ENCODE measurements at places on chromosomes 12 and 14.

- H3K4me3 ChIP-seq = no peak overlapping the region
- H3K4me1 ChIP-seq = peaks cover 5% of the 10 kb centered on the region
- no peaks in the 10 kb centered on the region for H3K27me3 ChIP-seq
- DNase-seq = no peak
- no peaks in the 10 kb centered on the region for H3K36me3 ChIP-seq
Observed at GRCh38 chr14:32629236-32629635, 300.1 kb downstream of the AKAP6 start.

GRCh38 chr12:104680070-104680469 lies 223.3 kb downstream of the CHST11 start:
- no peak overlapping the region for H3K4me3 ChIP-seq
- H3K27ac ChIP-seq = no peak overlapping the region
- H3K36me3 ChIP-seq = no peaks in the 10 kb centered on the region
- H3K4me1 ChIP-seq = no peaks in the 10 kb centered on the region
- no peaks in the 10 kb centered on the region for H3K27me3 ChIP-seq

GRCh38 chr12:6958609-6959057 lies 7.5 kb downstream of the PTPN6 start:
- DNase-seq = no peak
- H3K4me1 ChIP-seq = peaks cover 26% of the 10 kb centered on the region
- no peaks in the 10 kb centered on the region for H3K36me3 ChIP-seq
- no peaks in the 10 kb centered on the region for H3K27me3 ChIP-seq

GRCh38 chr12:66352197-66352596 lies 49.9 kb downstream of the HELB start:
- H3K4me1 ChIP-seq = no peaks in the 10 kb centered on the region
- no peak overlapping the region for H3K4me3 ChIP-seq
- no peak overlapping the region for H3K27ac ChIP-seq
- no peak for DNase-seq

DNA sequence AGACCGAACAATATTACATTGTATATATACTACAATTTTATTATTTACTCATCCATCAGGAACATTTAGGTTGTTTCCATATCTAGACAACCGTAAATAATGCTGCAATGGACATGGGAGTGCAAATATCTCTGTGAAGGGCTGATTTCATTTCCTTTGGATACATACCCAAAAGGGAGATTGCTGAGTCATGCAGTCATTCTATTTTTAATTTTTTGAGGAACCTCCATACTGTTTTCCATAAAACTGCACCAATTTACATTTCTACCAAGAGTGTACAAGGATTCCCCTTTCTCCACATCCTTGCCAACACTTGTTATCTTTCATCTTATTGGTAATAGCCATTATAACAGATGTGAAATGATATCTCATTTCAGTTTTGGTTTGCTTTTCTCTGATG lies 84.7 kb downstream of the SLC41A2 start:
- no peak overlapping the region for H3K27ac ChIP-seq
- DNase-seq = no peak
- H3K4me3 ChIP-seq = no peak overlapping the region
- no peaks in the 10 kb centered on the region for H3K36me3 ChIP-seq
- no peaks in the 10 kb centered on the region for H3K4me1 ChIP-seq

DNA sequence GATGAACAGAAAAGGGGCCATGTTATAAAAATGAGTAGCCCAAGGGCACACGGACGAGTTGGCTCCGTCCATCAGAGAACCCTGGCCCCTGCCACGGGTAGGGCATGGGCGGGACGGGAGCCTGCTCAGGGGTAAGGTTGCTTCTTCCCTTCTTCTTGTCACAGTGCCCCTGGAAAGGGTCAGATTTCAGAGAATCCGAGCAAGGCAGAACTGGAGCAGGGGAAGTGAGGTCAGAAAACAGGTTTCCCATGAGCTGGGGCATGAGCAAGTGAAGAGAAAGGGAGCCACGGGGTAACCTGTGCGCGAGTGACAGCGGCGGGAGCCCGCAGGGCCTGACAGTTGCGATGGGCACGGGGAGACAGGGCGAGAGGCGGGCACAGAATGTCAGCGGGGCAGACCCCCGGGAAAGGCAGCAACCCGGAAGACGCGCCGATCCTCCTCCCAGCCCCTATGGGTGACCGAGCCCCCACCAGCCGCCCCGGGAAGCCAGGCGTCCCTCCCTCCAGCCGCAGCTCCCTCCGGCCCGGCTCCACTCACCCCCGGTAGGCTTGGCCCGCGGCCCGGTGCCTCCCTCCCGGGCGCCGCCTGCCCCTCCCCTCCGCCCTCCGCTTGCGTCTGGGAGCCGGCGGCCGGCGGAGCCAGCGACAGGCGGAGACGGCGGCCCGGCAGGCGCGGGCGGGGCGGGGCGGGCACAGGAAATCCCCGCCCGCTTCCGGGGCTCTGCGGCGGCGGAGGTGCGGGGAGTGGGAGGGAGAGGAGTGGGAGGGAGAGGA lies at the start of gene ZNF641:
ZNF641 (minus strand) TSS at position 671 of the 773 bp plus-strand sequence. CDS start 2,829 bp downstream, outside the sequence.
- H3K4me1 ChIP-seq = peaks cover 27% of the 10 kb centered on the region
- no peaks in the 10 kb centered on the region for H3K36me3 ChIP-seq
- H3K27me3 ChIP-seq = no peaks in the 10 kb centered on the region
- peak within 1 kb of the TSS; percentile 92 for H3K27ac ChIP-seq
